ENCODE measurements at places on chromosomes 12 and 14. TPM values are rescaled to one million over a fixed set of nuclear protein-coding genes. Genes with fewer than 3 reads are reported as not detected.

The ACVRL1 gene
- 1.4 TPM for total RNA-seq

The FOXN4 gene
- total RNA-seq = not detected

The USP15 gene
- 54.7 TPM for total RNA-seq

GRCh38 chr12:25365340-25365730 lies 114.6 kb upstream of the KRAS start:
- DNase-seq = no peak

DNA sequence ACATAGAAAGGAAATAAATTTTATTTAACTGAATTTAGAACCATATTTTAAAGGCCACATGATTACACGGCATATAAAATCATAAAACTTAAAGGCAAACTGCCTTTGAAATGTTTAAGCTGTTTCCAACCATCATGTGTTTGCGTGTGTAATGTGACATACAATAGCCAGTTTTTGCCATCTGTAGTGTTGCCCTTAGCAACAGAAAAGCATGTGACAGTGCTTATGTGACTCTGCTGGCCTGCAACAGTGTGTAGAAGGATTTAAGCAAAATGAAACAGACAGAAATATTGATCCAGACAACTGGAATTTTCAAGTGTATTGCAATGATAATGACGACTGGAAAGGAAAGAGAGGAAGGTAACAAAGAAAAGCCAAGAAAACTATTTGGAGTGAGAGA lies 49.5 kb downstream of the TSPAN19 start:
- no peak for DNase-seq

DNA sequence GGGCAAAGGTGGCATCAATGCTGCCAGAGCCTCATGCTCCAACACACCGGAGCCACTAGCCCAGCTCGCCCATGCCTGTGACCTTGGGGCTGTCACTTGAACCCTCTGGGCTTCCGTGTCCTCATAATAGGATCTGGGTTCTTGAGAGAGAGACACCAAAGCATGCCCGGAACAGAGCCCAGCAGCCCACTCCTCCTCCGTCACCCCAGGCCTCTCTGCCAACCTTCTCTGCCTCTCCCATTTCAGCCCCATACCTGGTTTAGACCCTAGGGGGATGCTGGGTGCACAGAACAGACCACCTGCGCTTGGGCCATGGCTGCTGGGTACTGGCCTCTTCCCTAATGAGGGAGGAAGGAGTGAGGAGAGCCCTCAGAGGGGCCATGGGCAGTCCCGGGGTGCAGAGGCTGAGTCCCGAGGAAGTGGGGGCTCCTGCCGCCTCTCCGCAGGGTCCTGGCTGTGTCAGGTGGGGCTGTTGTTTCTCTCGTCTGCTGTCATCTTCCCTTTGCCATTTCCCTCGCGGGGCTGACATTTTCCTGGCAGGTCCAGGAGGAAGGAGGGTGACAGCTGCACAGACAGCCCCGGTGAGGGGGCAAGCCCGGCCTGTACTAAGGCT lies 172.4 kb upstream of the RTL1 start:
- no peak for DNase-seq

DNA sequence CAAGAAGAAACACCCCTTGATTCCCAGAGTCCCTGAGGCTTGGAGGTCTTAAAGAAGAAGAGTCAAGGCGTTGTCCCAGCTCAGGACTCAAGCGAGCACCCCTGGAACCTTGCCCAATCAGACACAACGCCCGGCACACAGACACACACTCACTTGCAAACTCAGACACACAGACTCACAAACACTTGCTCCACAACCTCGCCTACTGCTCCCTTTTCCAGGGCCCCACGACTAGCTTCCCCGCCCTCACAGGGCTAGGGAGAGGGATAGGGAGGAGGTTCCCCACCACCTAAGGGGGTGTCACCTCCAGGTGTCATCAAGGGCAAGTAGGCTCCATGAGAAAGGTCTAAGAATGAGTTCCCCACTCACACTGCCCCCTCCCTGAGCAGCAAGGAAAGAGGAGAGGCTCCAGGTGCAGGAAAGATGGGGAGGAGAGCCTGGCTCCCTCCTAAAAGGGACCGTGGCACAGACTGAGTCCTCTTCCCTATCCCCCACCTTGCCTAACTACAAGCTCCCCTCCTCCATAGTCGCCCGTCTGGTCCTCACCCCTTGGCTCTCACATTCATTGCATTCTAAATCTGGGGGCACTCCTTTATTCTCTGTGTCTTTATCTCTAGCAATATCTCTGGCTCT lies 717 bp downstream of the WNT10B start:
- no peak for DNase-seq

GRCh38 chr12:132243596-132244310 lies 85.6 kb downstream of the GALNT9 start:
- no peak for DNase-seq

DNA sequence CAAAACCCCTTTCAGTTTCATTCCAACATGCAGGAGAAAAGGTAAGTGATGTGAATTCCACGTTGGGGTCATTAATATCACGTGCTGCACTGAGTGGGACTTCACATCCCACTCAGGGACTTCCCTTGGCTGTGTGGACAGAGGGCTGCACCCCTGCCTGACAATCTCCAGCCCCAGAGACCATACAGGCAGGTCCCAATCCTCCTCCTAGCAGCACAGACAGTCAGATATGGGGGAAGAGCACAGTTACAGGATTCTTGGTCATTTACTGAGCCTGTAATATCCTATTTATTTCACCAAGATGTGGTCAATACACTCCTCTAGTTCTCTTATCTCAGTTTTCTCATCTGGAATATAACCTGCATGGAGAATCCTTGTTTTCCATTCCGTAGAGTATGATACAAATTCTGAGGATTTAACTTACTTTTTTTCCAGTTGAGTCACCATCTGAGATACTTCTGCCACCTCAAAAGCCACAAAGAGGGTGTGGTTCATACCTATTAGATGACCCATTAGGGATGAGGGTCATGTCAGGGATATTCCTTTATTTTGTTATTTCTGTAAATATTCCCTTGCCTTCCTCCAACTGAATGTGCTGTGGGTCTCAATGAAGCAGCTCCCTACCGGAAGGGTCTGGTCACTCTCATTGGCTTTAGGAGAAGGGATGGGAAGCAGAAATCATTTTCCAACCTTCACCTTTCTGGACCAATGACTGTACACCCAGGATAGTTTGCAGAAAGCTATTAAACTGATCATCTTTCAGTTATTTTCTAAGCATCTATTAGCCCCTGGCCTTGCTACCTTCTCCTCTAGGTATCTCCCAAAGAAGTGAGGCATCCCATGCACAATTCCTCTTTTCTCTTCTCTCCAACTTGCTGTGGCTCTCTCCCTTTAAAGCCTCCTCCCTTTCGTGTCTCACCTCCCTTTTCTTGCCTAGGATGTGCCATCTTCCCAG lies 43.0 kb upstream of the NTF3 start:
- no peak for DNase-seq

- DNase-seq = no peak
These were observed 62.8 kb downstream of the BEGAIN start for GRCh38 chr14:100524233-100524932.

DNA sequence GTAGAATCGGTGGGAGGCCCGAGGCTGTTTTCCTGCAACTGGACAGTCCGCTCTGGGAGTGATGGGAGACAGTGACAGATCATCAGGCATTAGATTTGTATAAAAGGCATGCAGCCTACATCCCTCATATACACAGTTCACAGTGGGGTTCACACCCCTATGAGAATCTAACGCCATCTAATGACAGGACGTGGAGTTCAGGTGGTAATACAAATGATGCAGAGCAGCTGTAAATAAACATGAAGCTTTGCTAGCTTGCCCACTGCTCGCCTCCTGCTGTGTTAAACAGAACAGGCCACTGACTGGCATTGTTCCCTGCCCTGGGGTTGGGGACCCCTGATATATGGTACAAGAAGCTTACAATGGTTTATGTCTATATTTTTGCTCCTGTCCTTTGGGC lies 179.0 kb downstream of the LRFN5 start:
- DNase-seq = no peak

Measured in MG63 (cell line).